ENCODE measurements at places on chromosomes 13 and 19.

GRCh38 chr13:113077953-113078901 lies 27.4 kb upstream of the F7 start:
- DNase-seq, result no peak

DNA sequence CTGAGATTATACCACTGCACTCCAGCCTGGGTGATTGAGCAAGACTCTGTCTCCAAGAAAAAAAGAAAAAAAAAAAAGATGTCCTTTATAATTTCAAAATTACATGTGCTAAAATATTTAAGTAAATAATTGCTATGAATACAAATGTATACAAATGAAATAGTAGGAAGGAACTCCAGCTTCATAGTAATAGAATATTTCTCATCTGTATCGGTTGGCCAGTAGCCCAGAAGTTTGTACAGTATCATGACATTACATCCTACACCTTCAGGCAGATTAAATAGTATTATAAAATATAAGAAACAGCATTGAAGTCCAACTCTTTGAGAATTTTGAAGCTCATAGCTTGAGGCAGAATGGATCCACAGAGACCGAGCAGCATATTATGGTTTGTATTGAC lies 36.5 kb upstream of the CLDN10 start:
- no peak for DNase-seq

- no peak for DNase-seq
Measured at GRCh38 chr19:38151242-38151641, 72.8 kb downstream of the DPF1 start.

DNA sequence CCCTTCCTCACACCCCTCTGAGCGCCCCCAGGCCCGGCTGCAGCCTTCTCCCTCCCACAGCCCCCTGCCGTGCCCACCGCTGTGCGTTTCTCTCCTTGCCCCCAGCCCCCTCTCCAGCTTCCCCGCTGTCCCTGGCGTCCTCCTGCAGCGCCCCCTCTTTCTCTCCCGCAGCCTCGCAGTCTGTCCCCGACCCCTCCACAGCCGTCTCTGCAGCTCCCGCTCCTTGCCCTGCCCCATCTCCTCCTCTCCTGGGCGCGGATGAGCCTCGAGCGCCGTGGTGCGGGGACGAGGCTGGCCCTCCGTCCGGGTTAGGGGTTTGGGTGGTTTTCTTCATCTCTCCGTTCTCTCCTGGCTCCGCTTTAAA lies 1.1 kb downstream of the KMT5C start:
- DNase-seq, result no peak

DNA sequence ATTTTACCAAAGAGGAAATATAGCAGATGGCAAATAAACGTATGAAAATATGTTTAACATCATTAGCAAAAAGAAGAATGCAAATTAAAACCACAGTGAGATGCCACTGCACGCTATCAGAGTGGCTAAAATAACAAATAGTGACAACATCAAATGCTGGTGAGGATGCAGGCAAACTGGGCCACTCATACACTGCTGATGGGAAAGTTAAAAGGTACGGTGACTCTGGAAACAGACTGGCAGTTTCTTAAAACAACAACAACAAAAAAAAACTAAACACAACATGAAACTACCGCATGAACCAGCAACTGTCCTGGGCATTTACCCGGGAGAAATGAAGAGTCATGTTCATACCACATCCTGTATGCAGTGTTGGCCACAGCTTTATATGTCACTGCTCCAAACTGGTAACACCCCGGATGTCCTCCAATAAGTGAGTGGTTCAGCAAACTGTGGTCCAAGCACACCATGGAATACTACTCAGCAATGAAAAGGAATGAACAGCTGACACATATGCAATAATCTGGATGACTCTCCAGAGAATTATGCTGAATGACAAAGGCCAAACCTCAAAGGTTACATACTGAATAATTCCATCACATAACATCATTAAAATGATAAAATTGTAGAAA lies 22.3 kb downstream of the EPS15L1 start:
- no peak for DNase-seq

- no peak for DNase-seq
Measured at GRCh38 chr13:25616674-25617073, 244.9 kb downstream of the ATP8A2 start.

DNA sequence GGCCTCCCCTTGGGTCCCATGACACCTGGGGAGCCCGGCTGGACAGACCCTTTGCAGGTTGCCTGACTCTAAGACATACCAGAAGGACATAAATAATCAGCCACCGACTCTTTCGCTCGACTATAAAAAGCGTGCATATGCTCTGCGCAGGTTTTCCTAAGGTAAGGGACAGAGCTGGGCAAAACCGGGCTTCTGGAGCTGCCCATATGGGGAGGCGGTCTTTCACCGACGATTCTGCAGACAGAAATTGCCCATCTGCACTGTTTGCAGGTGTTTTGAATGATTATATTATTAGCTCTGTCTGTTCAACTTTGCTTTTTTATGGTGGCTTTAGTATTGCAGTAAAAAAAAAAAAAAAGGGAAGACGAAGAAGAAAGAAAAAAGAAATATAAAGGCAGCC lies 347.2 kb downstream of the TSHZ3 start:
- DNase-seq, result no peak

- no peak for DNase-seq
Measured at GRCh38 chr13:43783820-43784219, 3.0 kb downstream of the ENOX1 start.

DNA sequence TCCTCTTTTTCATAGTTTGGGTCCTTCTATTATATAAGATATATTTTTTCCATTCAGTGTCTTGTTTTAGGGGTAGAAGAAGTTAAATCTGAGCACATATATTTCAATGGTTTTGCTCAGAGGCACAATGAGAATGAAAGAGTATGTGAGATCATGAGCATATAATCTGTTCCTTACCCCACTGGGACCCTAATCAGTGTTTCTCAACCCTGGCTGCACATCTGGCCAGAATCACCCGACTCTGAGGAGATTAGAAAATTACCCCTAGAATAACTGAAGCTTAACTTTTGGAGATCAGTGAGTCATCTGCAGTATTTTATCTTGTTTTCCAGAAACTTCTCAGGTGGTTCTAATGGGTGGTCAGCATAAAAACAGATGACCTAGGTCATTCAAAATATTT lies 782 bp downstream of the CYSLTR2 start:
- DNase-seq, result no peak

GRCh38 chr19:44539236-44539826 lies 9.9 kb upstream of the CEACAM20 start:
- DNase-seq, result no peak

DNA sequence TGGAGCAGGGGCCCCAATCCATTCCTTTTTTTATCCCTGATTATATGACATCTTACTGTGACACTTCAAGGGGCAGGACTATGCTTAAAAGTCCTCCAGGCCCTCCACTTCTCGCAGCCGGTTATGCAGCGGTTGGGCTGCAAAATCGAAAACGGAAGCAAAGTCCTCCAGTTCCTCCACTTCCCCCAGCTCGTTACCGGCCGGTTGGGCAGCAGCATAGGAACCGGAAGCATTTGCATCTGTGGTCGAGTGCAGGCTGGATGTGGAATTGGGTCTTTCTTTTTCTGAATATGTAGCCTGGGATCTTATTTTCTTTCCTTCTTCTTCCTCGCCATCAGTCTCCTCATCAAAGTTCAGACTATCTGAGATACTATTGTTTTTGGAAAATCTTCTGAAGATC lies 46.1 kb downstream of the OXGR1 start:
- DNase-seq, result no peak

DNA sequence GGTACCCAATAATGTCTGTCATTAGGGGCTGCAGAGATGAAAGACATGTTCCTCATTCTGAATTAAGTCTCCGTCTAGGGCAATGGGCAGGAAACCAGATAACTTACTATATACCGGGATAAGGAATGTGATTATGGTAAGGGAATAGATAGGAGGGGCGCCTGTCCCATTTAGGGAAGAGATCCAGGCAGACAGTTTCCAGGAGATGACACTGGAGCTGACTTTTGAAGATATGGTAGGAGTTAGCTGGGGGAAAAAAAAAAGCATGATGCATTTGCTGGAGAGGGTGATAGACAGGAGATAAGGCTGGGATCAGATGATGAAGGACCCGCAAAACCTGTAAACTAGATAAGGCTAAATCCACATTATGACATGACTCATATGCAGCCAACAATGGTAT lies 340.7 kb downstream of the DCT start:
- no peak for DNase-seq
